ENCODE measurements at places on chromosomes 7 and 10.

DNA sequence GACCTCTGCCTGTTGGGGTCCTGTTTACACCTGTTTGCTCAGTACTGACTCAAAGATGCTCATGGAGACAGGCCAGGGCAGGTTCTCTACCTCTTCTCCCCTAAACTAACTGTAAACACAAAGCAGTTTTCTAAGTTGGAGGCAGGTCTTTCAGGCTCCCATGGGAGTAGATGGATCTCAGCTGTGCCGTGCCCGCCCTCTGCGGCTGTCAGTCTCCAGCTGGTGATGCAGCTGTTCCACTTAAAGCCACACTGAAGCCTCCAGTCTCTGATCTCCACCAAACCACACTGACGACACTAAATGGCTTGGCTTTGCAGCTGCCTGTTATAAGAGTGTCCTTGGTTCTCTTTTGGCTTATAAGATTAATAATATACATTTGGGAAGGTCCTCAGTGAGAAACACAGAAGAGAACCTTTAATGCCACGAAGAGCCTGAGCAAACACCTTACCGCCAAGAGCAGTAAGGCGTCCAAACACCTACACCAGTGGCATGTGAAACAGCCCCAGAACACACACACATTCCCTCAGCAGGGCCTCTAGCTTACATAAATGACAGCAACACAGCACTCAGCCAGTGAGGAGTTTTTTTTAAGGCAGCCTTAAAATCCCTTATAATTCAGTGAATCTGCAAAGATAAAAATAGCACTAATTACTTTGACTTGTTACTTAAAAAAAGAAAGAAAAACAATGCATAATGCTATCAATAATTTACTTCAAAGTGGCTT is 60.4 kb upstream of the KCNIP2 start:
- no peak for DNase-seq

DNA sequence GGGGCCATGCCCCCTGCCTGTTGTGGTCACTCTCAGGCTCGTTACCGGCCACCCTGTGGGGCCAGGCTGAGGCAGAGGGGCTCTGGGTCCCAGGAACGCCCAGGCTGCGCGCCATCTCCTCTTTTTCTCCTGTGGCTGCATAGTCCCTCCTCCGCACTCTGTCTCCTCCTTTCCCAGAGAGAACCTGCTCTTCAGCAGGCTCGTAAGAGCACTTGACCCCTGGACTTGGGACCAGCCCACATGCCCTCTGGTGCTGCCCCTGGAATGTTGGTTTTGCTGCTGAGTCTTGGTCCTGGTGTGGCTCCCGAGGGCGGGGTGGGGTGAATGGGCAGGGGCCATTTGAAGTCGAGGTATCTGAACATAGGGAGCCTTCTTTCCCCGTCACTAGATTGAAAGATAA is 6.6 kb upstream of the BHLHA15 start:
- DNase-seq: no peak

DNA sequence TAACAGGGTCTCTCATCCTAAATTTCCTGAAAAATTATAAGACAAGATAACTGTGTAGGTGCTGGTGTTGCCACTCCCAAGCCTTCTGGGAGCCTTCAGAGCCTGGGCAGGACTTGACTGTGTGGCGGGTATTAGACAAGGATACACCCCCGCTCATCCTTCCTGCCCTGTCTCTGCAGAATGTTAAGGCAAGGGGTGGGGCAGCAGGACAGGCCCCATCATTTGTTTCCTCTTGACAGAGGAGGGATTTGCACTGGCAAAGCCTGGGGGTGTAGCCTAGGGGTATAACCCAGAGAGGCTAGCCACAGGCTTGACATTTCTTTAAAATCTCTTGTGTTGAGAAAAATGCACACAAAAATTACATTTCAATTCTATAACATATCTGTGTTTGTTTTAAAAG is 63.5 kb downstream of the GOLGA7B start:
- no peak for DNase-seq

GRCh38 chr7:49774459-49775064 is 1.1 kb downstream of the VWC2 start:
- DNase-seq: no peak

GRCh38 chr7:77199013-77199966 is at the start of gene FGL2:
Gene FGL2 (minus strand): TSS chr7:77199819. CDS start chr7:77199793, 26 bp downstream.
- no peak for DNase-seq

DNA sequence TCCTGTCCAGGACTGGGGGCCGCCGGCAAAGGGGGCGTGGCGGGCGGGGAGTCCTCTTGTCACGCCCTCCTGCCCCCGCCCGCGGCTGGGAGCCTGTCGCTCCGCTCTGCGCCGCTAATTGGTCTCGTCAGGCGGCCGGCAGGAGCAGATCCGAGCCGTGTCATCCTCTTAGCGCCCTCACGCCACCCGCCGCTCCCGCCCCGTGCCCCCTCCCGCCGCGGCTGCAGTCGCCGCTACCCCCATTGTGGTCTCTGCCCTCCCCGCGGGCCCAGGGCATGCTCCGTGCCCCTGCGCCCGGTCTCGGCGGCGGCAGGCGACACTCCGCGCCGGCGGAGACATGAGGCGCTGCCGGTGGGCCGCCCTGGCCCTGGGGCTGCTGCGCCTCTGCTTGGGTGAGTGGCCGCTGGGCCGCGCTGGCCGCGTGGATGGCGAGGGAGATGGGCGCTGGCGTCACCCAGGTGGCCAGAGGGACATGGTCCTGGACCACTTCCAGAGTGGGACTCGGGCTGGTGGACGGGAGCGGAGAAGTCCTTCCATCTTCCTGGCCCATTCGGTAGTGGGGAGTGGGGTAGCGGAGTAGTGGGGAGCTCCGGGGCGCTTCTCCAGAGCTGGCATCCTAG is at the start of gene CDHR1:
CDHR1 (plus strand) TSS at position 114 of the 620 bp plus-strand sequence; CDS start at position 338, 224 bp downstream.
- no peak for DNase-seq

DNA sequence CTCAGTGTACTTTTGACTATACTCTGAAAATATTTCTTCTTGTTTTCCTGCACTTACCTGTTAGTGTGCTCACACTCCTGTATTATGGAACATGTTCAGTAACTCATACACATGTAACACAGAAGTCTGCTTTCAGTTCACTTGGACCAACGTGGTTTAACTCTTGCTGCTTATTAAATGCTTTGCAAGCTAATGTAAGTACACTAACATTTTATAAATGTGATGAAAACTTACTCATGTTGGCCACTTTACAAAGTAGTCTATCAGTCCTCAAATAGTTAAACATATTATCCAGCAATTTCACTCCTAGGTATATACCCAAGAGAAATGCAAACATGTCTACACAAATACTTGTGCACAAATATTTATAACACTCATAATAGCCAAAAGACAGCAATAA is 98.4 kb downstream of the UBE2H start:
- DNase-seq: no peak

GRCh38 chr7:84783141-84783778 is 403.6 kb downstream of the SEMA3D start:
- DNase-seq: no peak

DNA sequence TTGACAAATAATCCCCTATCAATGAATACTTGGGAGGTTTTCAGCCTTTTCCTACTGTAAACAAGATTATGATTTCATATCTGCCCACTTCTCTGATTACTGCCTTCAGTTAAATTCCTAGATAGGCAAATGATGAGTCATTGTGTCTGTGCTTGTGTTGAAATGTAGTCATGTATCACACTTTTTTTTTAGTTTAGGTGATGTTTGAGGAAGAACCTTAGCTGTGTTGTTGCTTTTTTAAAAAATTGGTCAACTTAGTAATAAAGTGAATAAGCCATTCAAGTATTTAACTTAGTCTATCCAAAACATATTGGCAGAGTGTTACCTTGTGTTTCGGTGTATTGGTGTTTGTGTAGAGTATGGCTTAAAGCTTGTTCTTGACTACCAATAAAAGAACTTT is 60.0 kb downstream of the WAC start:
- DNase-seq: peak; percentile 63

DNA sequence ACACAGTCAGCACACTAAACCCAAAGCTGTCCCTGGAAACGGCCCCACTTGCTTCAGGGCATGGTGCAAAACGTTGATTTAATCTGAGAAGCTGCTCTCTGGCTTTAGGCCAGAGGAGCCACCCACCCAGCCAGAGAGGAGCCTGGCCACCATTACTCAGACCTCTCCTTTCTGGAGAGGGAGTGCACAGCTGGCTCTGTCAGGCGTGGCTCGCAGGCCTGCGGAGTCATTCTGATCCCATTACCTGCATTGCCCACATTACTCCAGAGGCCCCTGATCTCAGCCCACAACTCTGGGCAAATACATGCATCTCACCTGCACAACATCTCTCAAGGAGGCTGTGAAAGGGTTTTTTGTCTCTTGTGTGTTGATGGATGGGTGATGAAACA is 370.0 kb upstream of the IGFBP3 start:
- peak; percentile 59 for DNase-seq

GRCh38 chr7:37211097-37211880 is 237.4 kb downstream of the ELMO1 start:
- DNase-seq: no peak
